Fibroblast of skin of abdomen (primary cell): ENCODE measurements at places on chromosomes 5 and 9.

GRCh38 chr9:3124001-3124400 lies 280.1 kb upstream of the PUM3 start:
- DNase-seq: no peak

- peak; percentile 80 for DNase-seq
These were observed 3.5 kb upstream of the PDLIM7 start for GRCh38 chr5:177500685-177501522.

GRCh38 chr5:42881416-42882117 lies 69.9 kb upstream of the SELENOP start:
- DNase-seq: no peak

DNA sequence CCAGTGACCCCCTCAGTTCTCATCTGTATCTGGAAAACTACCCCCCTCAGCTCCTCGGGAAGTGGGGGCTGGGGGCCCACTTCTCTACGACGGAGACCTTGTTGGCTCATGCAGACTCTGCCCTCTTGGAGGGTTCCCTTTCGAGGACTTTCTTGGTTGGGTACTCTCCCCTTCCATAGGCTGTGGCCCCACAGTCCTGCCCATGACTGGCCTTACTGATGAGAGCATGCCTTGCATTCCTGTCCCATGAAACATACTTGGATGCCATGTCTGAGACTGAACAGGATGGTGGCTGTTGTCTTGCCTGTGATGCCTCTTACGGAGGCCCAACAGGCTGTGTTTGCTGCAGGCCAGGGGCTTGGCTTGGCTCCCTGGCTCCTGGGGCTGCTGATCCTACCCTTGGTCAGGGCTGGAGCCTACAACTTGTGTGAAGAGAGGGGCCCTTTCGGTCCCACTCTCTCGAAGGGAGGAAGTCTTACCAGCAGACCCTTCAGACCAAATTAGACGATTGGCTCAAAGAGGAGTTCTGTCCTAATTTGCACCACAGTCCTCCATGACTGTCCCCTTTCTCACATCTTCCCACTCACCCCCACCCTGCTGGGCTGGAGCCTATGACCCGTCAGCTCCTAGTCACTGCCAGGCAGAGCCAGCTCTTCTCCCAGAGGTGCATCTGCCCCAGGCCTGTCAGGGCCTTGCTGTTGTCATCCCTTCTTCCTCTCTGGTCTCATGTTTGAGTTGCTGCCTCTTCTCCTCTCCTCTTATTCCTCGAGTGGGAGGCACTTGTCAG lies 109.9 kb downstream of the CACNA1B start:
- DNase-seq: no peak

DNA sequence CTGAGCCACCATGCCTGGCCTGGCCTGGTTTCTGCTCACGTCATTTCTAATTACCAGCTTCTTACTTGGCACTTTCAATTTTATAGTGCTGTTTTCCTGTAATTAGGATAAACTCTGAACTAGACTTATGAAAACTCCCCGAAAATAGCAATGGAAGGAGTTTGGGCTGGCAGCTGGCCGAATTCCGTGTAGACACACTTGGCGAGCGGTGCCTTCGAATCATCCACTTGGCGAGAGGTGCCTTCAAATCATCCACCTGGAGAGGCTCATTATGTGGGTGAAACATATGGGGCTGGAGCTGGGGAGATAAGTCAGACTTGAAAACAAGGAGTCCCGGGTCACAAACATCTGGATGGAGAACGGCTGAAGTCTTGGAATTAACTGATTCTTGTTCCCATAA lies 203.7 kb downstream of the ROR2 start:
- DNase-seq: no peak

DNA sequence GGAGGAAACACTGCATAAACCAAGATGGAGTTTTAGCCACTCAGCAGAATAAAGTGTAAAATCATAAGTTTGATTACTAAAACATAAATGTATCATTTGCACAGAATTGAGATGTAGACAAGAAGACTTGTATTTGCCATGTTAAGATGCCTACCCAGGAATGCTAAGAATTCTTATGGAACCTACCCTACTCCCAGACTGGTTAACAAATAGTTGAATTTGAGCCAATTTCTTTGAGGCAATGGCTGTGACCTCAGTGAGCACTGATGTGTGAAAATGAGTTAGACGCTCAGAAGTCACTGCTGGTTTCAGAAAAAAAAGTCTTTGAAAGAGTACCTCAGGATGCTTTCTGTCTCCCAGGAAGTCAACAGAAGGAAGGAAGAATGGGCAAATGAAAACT lies 95.6 kb downstream of the ESM1 start:
- peak; percentile 88 for DNase-seq

GRCh38 chr5:51599587-51599986 lies 216.3 kb downstream of the ISL1 start:
- DNase-seq: no peak

DNA sequence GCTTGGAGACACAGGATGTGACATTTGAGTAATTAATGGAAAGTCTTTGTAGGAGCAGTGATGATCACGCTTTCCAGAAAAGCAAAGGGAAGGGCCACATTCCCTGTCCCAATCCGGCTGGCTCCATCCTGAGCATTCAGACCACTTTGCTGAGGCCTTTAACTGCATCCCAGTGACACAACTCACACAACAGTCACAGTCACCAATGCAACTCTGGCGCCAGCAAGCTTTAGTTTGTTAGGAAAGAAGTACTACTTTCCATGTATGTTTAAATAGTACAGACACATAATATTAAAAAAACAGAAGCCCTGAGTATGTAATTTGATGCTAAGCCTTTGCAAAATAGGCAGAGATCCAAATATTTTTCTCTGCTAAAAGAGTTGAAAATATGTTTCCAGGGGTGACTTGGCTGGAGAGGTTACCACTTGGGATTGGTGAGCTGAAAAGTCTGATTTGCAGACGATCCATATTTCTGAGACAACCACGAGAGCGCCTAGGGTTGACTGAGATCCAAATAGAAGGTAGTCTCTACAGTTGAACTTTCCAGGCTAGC lies 31.7 kb upstream of the GAS1 start:
- DNase-seq: peak; percentile 65

GRCh38 chr5:170681013-170681433 lies 102.5 kb upstream of the GABRP start:
- peak; percentile 31 for DNase-seq

DNA sequence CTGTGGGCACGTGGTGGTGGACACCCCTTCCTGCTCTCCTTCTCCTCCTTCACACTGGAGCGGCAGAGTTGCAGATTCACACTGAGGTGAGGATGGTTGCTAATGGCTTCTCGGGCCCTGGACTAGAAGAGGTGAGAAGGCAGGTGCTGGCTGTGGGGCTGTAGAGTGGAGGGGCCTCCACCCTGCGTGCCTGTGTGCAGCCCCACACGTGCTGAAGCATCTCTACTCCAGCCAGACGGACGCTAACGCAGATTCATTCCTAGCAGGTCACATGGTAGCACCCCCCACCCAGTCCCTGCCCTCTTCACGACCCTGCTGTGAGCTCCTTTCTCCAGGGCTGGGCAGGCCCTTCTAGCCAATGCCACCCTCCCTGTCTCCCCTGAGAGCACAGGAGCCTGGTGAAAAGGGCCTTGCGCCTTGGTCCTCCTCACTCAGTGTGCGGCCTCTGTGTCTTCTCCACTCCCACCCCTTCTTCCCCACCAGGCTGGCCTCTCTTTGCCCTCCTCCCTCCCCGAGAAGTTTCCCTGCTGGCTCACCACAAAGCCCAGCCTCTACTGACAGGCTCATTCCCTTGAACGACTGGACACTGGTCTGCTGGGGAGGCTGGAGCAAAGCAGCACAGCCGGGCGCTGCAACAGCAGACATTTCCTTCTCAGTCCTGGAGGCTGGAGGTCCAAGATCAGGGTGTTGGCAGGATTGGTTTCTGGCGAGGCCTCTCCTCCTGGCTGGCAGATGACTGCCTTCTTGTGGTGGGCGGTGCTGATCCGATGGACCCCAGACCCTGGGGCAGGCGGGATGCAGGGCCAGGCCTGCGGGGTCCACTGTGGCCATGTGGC lies 14.2 kb downstream of the CACNA1B start:
- no peak for DNase-seq

GRCh38 chr9:76619197-76619596 lies 145.0 kb upstream of the PCA3 start:
- no peak for DNase-seq

- DNase-seq: no peak
These were observed 28.8 kb upstream of the ADAMTS2 start for GRCh38 chr5:179373961-179374505.

- no peak for DNase-seq
These were observed 46.8 kb upstream of the RNU6ATAC start for GRCh38 chr9:134210908-134211810.

GRCh38 chr5:150946351-150946905 lies 41.6 kb upstream of the ZNF300 start:
- DNase-seq: peak; percentile 88

DNA sequence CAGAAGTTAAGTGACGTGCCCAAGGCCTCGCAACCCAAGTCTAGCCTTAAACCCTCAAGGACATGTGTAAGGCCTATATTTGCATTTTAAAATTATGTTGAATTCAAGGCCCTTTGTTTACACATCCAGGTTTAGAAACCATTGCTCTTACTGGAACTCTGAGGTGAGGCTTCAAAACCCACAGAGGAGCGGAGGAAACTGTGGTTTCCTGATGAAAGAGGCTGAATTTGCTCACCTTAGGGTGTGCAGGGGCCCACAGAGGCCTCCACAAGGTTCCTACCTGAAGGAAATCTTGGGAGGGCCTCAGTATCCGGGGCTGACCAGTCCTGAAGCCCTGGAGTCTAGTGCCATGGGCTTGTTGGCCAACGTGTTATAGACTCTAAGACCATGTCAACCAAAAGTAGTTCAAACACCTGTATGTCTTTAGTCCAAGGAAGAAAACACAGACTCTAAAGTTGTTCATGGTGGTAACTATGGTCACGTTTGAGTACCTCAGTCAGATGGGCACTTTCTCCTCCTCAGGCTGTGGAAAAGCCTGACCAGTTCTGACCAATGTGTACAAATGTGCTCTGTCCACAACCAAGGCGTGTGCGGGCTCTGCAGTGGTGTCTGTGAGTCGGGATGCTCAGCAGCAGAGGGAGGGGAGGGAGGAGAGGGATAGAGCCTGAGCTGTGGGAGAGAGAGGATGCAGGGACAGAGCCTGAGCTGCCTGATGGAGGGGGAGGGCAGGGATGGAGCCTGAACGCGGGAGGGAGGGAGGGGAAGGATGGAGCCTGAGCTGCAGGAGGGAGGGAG lies 124.6 kb upstream of the ERCC6L2 start:
- no peak for DNase-seq

DNA sequence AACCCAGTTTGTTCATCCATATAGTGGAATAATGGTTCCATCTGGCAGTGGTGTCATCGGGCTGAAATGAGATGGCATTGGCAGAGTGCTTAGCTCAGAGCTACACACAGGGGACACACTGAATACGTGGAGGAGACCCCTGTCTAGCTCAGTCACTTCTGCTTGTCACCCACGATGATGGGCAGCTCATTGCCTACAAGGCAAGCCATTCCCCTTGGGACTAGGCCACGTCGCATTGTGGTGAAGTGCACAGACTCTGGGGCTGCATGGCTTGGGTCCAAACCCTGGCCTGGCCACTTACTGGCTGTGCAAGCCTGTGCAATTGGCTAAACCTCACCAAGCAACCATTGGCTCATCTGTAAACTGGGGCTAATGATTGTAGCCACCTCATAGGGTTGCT lies 3.2 kb upstream of the FBP1 start:
- no peak for DNase-seq

- no peak for DNase-seq
These were observed 502.0 kb downstream of the NR2F1-AS1 start for GRCh38 chr5:93079046-93079445.

DNA sequence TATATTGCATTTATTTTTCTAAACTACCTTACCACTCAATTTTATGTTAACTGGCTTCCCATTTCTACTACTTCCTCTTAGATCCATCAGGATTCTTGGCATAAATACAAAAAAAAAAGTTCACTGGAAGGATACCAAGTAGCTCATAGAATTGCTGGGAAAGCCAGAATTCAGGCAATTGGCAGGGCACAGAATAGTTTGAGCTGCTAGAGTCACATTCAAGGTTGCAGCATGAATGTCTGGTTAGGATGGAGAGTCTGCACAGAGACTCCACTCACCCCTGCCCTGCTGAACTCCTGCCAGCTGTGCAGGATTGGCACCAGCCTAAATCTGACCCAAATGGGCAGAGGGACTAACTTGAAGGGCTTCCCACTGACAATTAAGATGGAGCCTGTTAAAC lies 4.9 kb upstream of the AMACR start:
- peak; percentile 70 for DNase-seq

DNA sequence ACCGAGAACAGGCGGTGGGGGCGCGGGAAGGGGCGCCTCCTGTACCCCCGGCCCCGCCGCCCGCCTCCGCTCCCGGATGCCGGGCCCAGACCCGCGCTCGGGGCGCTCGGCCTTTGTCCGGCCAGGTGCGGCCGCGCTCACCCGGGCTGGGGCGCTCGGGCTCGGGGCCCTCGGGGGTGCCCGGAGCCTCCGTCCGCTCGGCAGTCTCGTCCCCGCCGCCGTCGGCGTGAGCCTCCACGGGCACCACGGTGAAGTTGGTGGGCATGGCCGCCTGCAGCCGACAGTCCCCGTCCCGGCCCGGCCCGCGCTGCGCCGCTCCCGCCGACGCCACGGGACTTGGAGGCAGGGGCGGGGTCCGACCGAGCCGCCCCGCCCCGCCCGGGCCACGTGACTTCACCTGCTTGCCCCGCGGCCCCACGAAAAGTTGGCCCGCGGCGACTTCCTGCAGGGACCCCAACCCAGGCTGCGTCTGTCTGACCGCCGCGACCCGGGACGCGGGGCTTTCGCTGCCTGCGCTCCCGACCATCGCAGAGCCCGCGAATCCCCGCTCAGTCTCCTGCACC lies at the start of gene SLC12A7:
TSS of gene SLC12A7 (minus strand) at position 337 of the 563 bp plus-strand sequence. CDS start at position 265, 72 bp downstream.
- no peak for DNase-seq

DNA sequence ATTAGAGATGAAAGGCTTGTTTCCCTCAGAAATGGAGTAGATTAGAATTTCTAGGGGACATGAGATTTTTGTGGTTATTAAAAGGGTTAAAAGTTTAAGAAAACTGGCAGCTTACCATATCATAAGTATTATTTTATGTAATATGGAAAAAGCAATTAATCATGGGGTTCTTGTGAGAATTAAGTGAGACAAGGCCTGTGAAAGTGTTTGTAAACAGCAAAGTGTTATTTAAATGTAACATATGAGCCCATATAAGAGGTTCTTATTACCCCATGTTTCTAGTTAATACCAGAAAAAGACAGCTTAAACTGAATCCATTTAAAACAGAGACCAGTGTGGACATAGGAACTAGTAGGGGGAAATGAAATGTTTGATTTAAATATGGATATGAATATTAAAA lies 241.1 kb upstream of the PIK3R1 start:
- DNase-seq: no peak

DNA sequence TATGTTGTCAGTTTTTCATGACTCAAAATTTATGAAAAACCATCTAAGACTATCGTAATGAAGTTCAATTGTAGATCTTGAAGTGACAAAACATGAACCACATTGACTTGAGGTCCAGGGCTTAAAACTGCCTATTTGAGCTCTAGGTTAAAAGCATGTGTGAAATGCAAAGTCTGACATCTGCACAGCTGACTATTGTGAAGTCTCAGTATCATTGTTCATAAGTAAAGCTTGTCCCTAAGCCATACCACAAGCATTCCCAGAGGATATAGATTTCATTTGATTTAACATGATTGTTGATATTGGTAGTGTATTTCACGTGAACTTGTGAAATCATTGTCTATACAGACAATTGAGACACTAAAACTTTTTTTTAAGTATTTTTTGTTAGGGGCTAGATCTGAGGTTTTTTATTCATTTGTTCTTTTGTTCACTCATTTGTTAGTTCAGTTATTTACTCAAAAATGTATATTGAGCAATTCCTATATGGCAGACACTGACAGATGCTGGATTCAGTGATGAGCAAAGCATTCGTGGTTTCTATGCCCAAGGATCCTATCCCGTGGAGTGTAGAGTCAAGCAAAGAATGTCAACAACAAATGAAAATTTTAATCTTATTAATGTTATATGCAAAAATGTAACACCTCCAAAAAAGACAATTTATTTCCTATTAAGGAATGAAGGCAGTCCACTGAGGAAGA lies 485.2 kb downstream of the RAB3C start:
- peak; percentile 68 for DNase-seq
